ENCODE measurements at places on chromosomes 1 and 21.

DNA sequence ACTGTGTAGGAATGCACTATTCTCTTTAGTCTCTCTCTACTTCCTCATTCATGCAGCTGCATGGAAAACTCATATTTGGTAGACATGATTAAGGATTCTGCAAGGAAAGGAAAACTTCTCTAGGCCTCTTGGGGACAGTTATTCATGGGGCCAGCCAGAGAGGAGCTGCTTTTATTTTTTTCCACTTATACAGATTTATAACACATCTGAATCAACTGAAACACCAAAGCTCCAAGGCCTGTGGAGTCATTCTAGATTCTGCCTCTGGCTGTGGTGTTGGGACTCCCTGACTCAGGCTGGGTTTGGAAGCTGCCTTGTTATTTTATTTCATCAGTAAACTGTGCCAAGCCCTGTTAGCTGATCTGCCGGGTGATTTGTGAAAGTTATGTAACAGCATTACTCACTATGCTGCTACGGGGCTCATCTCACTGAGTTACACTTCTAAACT is 83.9 kb upstream of the EDEM3 start:
- DNase-seq: no peak

DNA sequence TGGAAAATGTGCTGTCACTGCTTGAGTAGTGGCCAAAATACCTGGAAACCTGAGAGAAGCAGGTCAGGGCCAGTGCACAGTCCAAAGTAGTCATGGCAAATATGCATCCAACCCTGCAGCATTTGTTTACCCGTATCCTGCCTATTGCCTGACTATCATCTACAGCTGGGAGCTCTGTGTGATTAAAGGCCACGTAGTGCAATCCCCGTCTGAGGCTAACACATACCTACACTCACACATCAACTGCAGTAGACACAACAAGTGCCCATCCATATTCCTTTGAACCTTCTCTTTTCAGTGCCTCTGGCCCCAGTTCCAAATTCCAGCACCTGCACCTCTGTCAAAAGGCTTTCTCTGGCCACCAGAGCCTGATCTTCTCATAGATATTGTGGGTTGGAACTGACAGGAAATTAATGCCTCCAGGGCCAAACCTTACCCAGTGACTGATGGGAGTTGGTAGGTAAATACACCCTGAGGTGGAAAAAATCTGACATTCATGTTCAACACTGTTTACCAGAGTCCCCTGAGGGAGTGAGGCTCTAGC is 383.0 kb downstream of the SETD4 start:
- DNase-seq: no peak

GRCh38 chr1:34354367-34354766 is 177.7 kb downstream of the C1orf94 start:
- DNase-seq: no peak

DNA sequence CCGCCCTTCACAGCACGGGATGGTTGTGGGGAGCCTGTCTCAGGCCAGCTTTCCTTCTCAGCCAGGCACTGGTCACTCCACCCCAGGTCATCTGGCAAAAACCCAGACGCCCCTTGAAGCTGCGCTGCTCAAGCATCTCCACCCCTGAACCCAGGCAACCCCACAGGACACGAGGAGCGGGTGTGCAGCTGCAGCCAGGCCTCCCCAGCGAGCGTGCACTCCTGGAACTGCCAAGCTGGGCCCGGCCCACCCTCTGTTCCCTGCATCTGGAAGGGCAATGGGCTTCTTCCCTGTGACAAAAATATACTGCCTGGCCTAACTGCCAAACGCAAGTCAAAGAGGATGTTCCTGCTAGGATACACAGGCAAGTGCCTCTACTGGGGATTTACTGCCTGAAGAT is 39.7 kb downstream of the SLC66A1 start:
- no peak for DNase-seq

DNA sequence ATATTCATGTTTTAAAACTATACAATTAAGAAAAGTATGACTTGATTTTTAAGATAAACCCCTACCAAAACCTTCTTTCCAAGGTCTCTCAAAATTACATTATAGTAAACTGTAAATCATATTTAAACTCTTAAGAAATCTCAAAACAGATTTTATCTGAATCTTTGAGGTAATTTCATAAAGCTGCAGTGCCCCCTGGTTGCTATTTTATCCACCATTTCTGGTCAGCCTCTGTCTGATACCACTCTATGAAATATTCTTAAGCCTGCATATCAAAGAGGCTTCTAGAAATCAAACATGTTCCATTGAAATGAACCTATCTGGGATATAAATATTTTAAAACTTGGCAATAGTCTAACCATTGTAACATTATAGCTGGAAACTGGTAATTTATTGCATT is 317.3 kb downstream of the COL11A1 start:
- no peak for DNase-seq

GRCh38 chr1:186440584-186440983 is 20.3 kb downstream of the PDC start:
- DNase-seq: no peak

DNA sequence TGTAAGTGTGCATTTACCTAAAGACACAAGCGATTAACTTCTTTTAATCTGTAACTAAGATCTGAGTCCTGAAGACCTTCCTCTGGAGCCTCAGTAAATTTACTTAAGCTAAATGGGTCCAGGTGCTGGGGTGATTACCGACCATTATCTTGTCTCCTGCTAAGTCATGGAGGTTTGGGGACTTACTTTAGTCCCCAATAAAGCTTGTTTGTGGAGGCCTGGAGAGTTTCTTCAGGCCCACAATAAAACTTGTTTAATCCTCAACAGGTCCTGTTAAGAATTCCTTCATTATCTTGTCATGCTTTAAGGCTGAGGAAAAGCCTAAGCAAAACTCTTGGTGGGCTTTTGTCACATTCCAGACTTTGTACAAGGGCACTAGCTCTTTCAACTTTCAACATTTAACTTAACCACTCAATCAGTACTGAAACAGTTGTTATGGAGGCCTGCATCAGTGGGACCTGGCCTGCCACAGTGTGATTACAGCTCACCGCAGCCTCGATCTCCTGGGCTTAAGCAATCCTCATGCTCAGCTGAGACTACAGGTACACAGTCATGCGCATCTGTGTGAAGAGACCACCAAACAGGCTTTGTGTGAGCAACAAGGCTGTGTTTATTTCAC is 84.0 kb downstream of the FMO4 start:
- DNase-seq: no peak

GRCh38 chr1:217620814-217621213 is 10.1 kb downstream of the GPATCH2 start:
- DNase-seq: no peak

GRCh38 chr1:240765732-240766363 is 153.9 kb upstream of the GREM2 start:
- no peak for DNase-seq

DNA sequence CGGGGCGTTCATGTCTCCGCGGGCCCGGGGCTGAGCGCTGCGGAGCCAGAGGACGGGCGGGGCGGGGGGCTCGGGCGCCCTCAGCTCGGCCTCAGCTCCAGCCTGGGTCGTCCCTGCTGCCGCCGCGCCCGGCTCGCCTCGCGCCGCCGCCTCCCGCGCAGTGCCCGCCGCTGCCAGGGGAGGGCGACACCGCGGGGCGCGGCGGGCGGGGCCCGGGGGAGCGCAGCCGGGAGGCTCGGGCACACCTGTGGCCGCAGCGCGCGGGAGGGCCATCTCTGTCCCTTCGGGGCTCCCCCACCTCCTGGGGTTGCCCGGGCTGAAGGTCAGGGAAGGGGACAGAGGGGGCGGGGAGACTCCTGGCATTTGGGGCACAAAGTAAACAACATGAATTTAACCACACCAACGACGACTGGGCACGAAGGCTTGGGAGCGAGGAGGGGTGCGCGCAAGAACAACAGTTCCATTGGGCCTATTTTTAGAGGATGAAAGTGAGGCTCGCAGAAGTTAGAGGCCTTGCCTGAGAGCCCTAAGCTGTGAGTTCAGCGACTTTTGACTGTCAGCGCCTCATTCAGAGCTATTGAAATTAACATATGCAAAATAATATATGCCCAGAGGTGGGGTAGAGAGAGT is at the start of gene FAM131C:
TSS of gene FAM131C (minus strand) at position 162 of the 630 bp plus-strand sequence. CDS start 209 bp downstream, outside the sequence.
- DNase-seq: no peak

- DNase-seq: no peak
Observed at GRCh38 chr1:119655154-119655553, 7.1 kb upstream of the ZNF697 start.

DNA sequence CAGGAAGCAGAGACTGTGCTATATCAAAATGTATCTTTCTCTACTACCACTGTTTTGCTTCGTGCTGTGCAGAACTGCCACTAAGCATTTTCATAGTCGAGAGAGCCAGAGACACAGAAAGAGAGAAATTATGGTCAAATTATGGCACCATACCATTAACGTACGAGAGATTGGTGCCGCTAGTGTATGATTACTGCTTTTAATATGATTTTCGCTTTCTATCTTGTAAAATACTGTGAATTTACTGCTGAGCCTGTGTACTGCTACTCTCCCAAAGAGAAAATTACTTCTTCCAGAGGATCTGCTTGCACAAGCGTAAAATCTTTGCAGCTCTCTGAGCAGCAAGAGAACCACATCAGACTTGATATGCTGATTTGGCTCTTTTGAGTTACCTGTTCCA is 71.1 kb upstream of the ZNF281 start:
- no peak for DNase-seq

All from left ventricle myocardium inferior (tissue), 1 donor.